ENCODE measurements at places on chromosomes 6 and 20.

- DNase-seq = no peak
Observed at GRCh38 chr6:160871320-160871719, 120.2 kb upstream of the MAP3K4 start.

GRCh38 chr6:22906091-22906549 lies 336.8 kb downstream of the HDGFL1 start:
- DNase-seq = no peak

DNA sequence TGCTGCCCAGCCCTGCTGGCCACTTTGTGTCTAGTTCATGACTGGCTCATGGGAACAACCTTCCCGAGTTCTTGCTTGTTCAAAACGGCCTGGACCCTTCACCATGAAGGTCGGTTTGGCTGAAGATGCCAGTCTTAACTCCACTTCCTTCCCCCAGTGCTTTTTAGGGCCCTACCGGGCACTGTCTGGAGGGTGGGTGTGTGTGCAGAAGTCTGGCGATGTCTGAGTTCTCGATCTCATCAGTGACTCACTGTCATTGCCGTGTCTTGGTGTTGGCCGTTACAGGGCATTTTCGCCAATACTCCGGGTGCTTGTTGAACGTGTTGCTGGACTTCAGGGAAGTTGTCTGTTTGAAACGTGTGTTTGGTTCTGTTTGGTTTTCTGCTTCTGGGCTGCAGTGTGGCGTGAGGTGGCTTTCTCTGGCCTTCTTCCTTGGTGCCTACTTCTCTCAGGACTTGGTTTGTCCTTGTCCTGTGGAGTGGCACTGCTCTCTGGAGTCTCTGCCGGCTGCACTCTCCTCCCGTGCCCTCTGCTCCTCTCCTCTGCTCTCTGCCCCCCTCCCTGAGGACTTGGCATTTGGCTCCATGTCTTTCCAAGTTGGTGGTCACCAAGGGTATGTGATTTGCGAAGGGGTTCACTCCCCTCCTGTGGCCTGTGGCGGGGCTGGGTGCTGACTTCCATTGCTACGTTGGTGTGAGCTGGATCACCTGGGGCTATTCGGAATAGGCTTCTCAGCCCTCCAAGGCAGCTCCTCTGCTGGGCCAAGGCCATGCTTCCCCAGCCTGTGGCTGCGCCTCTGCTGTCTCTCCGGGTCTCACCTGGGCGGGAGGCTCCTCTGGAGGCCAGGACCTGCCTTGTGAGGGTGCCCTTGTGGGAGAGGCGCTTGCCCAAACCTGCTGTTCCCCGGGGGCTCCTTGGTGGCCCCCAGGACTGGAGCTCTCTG lies 38.2 kb downstream of the PYGB start:
- no peak for DNase-seq

DNA sequence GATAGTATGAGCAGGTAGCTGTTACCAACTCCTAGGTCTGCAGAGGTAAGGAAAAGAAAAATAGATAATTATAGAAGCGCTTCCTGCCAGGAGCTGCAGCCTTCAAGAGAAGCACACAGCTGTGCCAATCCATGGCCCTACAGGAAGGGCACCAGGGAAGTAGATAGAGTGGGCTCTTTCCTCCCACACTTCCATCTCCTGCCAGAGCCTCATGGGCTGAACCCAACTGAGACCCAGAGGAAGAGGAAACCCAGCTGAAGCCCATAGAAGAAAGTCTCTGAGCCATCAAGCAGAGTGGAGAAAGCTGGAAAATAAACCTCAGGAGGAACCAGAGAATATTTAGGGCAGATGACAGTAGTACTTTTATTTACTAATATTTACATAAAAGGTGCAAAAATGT lies 146.7 kb upstream of the ATXN1 start:
- no peak for DNase-seq

GRCh38 chr6:85677234-85677956 lies 34.7 kb upstream of the SYNCRIP start:
- no peak for DNase-seq

- no peak for DNase-seq
Observed at GRCh38 chr6:12364621-12365020, 74.5 kb downstream of the EDN1 start.

GRCh38 chr20:21534453-21534852 lies 20.6 kb upstream of the NKX2-2 start:
- DNase-seq = no peak

- DNase-seq = peak; percentile 47
Observed at GRCh38 chr6:21595285-21596144, 2.0 kb downstream of the SOX4 start.

GRCh38 chr6:13735031-13735430 lies 23.4 kb upstream of the RANBP9 start:
- DNase-seq = no peak

DNA sequence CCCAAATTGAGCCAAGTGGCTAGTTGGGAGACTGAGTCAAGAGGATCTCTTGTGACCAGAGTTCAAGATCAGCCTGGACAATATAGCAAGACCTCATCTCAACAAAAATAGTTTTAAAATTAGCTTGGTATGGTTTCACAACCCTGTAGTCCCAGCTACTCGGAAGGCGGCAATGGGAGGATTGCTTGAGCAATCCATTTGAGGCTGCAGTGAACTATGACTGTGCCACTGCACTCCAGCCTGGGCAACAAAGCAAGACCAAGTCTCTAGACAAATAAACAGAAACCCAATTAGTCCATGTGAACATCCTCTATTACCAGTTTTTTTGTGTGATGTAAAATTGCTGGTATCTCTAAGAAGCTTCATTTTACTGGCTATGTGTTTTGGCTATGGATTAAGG lies 106.2 kb downstream of the TULP4 start:
- DNase-seq = no peak
